ENCODE measurements at places on chromosomes 13 and 19.

DNA sequence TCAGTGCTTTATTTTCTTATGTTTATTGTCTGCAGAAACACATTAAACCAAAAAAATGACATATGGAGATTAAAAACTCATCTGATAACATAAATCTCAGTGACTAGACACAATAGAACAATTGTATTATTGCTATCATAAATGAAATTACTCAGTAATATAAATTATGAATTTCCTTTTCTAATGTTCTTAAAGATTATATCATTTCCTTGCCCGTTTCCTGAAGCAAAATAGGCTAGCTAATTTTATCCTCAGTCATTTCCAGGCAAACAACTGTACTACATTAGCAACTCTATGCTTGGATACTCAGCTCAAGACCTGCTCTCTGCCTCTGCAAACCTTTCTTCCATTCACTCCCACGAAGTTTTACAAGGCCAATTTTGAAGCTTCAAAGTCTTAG lies 61.2 kb downstream of the RFC3 start:
- DNase-seq: no peak

DNA sequence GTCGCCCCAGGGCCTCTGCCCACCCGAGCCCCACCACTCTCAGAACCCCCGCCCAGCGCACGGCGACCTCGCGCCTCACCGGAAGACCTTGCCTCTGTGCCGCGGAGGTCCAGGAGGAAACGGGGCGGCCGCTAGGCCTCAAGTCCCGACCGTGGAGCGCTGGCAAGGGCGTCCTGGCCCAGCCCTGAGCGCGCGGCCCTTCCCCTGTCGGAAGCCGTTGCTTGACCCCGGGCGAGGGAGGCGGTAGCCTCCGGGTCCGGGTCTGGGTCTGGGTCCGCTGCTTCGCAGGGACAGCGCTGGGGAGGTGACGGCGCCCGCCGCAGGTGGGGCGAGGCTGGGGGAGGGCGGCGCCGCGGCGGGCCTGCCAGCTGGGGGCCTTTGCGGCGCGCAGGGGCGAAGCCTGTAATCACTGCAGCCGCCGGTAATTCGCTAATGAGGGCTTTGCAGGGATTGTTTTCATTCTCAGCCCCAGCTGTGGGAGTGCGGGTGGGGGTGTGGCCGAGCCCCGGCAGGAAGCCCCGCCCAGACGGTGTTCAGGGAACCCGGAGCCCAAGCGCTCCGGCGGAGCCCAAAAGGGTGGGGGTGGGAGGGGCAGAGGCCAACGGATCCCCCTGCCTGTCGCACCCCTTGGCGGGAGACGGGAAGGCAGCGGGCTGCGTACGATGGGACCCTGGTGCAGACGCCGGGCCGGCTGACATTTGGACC lies 8.6 kb downstream of the C19orf25 start:
- no peak for DNase-seq

DNA sequence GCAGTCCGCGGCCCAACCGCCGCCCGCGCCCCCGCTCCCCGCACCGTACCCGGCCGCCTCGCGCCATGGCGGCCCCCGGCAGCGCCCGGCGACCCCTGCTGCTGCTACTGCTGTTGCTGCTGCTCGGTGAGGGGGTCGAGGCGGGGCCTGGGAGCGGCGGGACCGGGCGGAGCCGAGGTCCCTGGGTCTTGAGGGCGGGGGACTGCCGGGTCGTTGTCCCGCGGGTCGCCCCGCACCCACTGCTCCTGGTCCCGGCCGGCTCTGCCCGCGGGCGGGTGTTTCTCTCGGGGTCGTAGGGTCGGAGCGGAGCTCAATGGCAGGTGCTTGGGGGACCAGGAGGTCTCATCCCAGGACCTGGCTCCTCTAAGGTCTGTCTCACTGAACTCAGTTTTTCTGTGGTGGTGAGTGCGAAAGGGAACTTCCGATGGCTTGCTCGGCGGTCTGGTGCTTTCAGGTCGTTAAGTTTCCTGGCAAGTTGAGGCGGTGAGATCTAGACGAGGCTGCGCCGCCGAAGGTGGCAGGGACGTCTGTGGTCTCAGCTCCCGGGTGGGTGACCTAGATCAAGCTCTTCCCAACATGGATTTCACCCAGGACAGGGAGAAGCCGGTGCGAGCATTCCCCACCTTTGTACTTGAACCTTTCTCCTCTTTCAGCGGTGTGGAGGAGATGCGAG lies 467 bp downstream of the LAMP1 start:
- DNase-seq: peak; percentile 12

DNA sequence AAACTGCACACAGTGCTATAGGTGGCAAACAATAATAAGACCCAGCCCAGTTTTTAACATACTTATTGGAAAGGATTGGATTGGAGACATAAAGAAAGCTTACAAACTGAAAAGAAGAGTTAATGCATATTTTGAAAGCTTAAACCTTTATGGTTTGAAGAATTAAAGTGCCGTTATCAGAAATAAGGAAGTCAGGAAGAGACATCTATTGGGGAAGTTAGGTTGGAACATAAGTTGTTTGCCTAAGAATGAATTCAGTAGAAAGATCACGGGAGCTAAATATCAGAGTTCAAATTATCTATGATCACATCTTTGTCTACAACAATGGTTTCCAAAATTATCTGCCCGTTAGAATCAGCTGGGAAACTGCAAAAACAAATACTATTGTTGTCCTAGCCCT lies 767.9 kb downstream of the PCDH9 start:
- DNase-seq: no peak

- no peak for DNase-seq
Observed at GRCh38 chr19:4866595-4867424, 657 bp downstream of the PLIN3 start.
